ENCODE measurements at places on chromosomes 2 and 18.
A peak's percentile ranks its signal among the peaks of the same experiment; 100 is the strongest.

DNA sequence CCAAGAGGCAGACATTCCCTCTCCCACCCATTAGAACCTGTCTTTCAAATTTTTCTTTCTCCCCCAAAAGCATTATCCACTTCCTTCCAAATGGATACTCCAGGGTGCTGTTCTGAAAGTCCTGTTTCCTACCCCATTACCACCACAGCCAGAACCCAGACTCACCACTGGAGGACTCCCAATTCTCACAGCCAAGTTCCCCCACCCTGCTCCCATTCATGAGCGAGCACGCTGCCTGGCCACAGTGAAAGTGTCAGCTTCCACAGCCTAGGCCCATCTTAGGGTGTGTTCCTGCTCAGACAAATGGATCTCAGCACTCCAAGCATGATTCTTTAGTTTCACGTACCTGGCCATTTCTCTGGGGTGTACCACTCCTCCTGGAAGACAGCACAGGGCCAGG lies 3.8 kb upstream of the ANKRD53 start:
- no peak for DNase-seq

- peak; percentile 32 for DNase-seq
Observed at GRCh38 chr18:48842259-48843061, 108.3 kb downstream of the SMAD7 start.

- no peak for DNase-seq
Observed at GRCh38 chr2:176583607-176584006, 314.4 kb downstream of the MTX2 start.

- DNase-seq: no peak
Observed at GRCh38 chr2:221529943-221530652, 42.0 kb downstream of the EPHA4 start.

- DNase-seq: no peak
Observed at GRCh38 chr18:70246061-70246466, 40.6 kb upstream of the RTTN start.

Data from stimulated activated CD4-positive, alpha-beta T cell treated with anti-CD3 and anti-CD28 coated beads, Interleukin-15, amount 100 ng/mL, for 24 hours (primary cell).